ENCODE measurements at places on chromosomes 16 and 17. TPM values are rescaled to one million over a fixed set of nuclear protein-coding genes. Genes with fewer than 3 reads are reported as not detected.

DNA sequence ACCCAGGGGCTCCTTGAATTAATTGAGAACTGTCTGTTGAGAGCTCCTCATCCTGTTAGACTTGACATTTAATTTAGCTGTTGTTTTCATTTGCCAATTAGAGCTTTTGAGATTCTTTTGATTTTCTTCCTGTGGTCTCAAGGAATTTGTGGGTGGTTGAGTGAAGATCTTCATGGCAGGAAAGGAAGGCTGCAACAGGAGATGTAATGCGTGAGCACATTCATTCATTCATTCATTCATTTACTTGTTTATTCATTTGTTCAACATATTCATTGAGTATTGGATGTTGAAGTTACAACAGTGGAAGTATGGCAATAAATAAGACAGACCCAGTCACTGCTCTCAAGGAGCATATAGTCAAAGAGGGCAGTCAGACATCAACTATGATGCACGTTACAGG is 117.7 kb downstream of the PRKCB start:
- H3K36me3 ChIP-seq: peaks cover 17% of the 10 kb centered on the region
- DNase-seq: no peak
- H3K4me3 ChIP-seq: no peak overlapping the region

DNA sequence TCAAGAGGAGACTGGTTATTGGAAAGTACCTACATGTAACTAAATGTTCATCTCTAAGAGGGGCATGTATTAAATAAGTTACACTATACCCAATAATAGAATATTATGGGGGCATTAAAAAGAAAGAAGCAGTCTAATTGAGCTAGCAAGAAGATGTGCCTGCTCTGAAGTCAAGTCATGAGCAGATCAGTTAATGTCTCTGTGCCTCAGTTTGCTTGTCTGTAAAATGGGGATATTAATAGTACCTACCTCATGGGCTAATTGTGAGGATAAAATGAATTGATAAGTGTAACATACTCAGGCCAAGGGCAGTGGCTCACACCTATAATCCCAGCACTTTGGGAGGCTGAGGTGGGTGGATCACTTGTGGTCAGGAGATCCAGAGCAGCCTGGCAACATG is 3.0 kb downstream of the CNGB1 start:
- no peaks in the 10 kb centered on the region for H3K4me1 ChIP-seq
- H3K4me3 ChIP-seq: no peak overlapping the region
- no peaks in the 10 kb centered on the region for H3K36me3 ChIP-seq
- DNase-seq: no peak

The MILR1 gene
- 9.4 TPM for total RNA-seq

The SPNS3 gene
- 0.17 TPM for total RNA-seq

The MYO18A gene
- 169 TPM for total RNA-seq

The PRKCB gene
- total RNA-seq: 373 TPM

The SLFN14 gene
- total RNA-seq: not detected

The FOXL1 gene
- total RNA-seq: not detected

DNA sequence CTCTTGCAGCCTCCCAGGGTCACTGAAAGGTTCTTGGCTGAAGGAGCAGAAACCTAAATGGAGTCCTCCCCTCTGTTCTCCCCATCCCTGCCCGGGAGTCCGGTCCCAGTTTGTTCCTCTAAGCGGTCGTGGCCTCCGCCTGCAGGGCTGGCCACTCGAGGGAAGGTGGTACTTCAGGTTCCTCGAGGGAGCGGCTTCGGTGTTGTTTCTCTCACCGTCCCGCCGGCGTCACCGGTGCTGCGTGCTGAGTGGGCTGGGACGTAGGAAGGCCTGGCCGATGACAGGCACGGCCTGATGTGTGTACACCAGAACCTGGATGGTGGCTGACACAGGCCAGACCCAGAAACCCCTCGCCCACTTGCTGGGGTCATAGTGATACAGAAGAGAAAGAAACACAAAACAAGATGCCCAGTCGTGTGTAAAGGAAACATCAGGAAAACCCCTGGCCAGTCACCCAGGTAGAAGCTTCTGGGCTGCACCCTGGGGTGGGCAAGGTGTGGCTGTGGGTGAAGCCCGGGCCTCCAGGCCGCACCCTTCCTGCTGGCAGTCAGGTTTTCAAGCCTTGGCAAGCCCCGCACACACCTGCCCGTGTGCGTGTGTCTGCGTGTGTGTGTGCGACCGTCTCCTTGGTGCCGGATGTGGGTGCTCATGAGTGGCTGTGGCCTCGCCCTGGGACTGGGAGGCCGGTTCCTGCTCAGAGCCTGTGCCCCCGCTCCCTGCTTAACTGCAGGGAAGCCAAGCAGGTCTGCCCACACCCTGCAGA is 52.0 kb downstream of the BAIAP2 start:
- H3K27me3 ChIP-seq: no peaks in the 10 kb centered on the region
- H3K4me3 ChIP-seq: no peak overlapping the region
- no peaks in the 10 kb centered on the region for H3K4me1 ChIP-seq
- H3K36me3 ChIP-seq: no peaks in the 10 kb centered on the region
- no peak for DNase-seq

DNA sequence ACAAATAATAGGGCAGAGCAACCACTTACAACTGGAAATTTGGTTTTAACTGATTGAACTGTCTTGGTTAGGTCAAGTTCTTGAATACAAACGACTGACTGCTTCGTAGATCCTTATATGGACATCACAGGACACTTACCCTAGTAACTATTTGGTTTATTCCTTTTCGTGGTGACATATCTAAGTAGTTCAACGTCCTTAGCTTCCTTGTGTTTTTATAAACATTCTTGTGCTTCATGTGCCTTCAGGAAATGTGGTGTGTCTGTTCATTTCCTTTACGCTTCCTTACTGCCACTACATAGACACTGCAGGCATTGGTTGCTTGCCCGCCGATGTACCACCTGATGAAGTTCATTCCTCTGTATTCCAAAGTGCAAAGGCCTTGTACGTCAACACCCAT is 59.3 kb downstream of the USP10 start:
- H3K27me3 ChIP-seq: no peaks in the 10 kb centered on the region
- no peak overlapping the region for H3K4me3 ChIP-seq
- H3K27ac ChIP-seq: peak overlapping the region; percentile 34
- peaks cover 13% of the 10 kb centered on the region for H3K4me1 ChIP-seq
- DNase-seq: no peak
- H3K36me3 ChIP-seq: no peaks in the 10 kb centered on the region

DNA sequence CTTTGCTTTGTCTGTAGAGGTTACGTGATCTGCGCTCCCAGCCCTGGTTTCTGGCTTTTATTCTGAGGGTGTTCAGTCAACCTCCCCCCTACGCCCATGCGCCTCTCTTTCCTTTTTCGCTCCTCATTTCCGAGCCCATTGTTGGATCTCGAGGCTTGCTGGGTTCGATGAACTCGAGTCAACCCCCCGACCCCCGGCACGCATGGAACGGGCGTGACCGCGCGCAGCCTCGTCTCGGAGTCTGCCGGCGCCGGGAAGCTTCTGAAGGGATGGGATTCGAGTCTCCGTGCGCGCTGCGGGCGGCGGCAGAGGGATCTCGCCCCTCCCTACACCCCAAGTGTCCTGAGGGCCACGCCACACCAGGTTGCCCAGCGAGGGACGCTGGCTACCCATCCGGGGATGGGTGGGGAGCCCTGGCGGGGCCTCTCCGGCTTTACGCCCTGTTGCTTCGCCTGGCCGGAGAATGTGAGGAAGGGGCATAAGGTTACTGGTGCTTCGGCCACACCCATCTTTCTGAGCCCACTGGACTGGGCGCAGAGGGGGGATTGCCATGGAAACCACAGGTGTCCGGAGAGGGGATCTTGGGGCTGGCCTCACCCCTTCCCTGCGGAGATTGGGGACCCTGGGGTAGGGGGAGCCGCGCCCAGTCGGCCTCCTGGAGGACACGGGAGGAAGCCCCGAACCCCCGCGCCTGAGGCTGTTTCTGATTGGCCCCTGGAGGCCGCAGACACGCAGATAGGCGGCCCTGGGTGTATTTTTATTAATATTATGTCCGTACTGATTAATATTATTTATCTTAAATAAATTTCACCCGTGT is 1.8 kb downstream of the MAPT start:
- H3K27ac ChIP-seq: no peak overlapping the region
- peak; percentile 21 for DNase-seq

The RNF43 gene
- total RNA-seq: 2.5 TPM

GRCh38 chr17:39841134-39841683 is 22.9 kb downstream of the IKZF3 start:
- H3K27me3 ChIP-seq: no peaks in the 10 kb centered on the region
- H3K36me3 ChIP-seq: peaks cover 60% of the 10 kb centered on the region
- H3K4me3 ChIP-seq: no peak overlapping the region
- peaks cover 30% of the 10 kb centered on the region for H3K4me1 ChIP-seq
- no peak overlapping the region for H3K27ac ChIP-seq
- DNase-seq: no peak

The SLC52A1 gene
- not detected for total RNA-seq
